CD8-positive, alpha-beta memory T cell (primary cell): ENCODE measurements at places on chromosomes 2 and 18.

DNA sequence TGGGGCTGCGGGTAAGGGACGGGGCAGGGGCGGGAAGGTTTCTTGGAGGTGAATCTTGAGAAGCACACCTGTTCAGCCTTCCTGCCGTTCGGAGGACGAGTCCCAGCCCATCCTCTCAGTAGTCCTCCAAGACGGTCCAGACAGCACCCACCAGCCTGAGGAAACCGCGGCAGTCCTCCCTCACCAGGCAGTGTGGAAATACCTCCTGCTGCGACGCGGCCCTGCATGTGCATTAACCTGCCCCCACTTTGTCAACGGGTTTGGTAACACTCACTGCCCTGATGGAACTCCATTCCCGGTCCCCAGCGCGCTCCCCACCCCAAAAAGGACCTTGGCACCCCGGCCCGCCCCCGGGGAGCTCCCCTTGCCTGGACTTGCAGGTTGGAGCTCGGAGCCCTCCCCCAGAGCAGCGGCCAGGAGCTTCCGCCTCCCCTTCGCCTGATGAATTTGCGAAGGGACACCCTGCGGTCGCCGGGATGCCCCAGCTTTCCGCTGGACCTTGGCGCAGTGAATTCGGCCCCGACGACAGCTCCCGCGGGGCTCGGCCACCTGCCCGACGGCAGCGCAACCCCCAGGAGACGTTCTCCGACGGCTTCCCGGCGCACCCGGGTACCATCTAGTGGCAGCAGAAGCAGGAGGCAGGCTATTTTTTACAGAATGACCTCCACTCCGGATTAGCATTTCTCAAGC, 31.5 kb downstream of the ACVR1C start:
- no peaks in the 10 kb centered on the region for H3K36me3 ChIP-seq
- H3K4me3 ChIP-seq, result no peak overlapping the region
- peak; percentile 39 for DNase-seq
- no peaks in the 10 kb centered on the region for H3K4me1 ChIP-seq

DNA sequence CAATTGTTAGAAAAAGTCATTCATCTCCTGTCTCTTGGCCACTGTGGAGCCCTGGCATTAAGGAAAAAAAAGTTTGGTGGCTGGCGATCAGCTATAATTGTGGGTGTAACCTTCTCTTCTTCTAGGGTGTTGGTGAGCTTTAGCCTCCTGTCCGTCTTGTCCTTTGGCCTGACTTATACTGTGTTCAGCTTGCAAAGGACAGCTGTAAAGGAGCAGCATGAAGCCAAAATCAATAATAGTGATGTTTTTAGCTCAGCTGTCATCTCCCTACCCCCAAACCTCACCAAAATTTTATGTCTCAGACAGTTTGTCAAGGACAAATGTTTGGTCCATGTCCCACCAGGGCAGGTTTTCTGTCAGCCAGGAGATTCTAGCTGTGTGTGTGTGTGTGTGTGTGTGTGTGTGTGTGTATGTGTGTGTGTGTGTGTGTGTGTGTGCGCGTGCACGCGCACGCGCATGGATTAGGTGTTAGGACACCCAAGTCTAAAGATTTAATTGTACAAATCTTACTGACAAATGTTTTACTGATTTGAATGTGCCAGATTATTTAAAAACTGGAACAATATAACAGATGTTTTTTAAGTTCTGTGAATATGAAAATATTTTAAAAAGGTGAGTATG, 109.2 kb downstream of the PTPRM start:
- no peak overlapping the region for H3K27ac ChIP-seq
- no peaks in the 10 kb centered on the region for H3K27me3 ChIP-seq
- H3K4me1 ChIP-seq, result no peaks in the 10 kb centered on the region

DNA sequence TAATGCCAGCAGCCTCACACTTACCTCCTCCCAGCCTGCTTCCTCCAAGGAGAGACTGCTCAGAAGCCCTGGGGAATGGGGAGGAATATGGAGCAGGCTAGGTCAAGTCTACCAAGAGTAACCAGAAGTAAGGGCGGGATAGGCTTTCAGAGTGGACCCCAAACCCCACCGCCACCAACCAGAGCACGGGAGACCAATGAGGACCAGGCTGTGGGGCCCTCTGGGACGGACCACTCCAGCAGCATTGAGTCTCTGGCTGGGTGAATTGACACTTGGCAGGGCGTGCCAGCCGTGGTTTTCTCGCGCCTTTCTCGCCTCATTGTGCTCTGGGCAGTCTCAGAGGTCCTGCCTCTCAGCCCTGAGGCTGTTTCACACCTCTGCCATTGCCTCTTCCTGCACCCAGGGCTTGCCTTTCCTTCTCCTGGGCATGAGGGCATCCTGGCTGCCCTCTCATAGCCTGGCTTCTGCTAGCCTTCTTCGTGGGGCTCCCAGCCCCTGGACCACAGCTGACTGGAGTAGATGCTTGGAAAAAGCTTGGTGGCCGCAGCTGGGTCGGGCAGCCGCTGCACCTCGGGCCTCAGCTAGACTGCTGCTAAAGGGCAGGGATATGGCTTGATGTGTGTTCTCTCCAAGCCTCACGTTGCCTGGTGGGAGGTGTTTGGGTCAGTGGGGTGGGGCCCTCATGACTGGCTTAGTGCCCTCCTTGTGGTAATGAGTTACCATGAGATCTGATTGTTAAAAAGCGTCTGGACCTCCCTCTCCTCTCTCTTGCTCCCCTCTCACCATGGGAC, 40.5 kb upstream of the HS6ST1 start:
- DNase-seq, result no peak
- no peak overlapping the region for H3K4me3 ChIP-seq
- no peaks in the 10 kb centered on the region for H3K27me3 ChIP-seq
- H3K4me1 ChIP-seq, result no peaks in the 10 kb centered on the region

DNA sequence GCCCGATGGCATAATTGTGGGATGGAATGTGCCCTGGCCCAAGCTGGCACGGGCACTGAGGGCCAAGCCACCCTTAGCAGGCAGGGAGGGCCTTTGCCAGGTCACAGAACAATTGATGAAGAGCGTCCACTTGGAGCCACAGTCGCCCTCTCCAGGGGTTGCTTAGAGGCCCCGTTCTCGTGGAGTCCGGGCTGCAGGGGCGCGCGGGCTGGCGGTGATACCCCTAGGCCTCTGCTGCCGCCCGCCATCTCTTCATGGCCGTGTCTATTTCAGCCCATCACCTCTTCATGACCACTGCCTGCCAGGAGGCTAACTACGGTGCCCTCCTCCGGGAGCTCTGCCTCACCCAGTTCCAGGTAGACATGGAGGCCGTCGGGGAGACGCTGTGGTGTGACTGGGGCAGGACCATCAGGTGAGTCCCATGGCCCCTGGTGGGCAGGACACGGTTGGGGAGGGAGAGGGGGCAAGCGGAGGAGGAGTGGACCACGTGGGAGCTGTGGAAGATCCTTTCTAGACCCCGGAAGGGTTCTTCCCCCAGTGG, 17.6 kb downstream of the RAMP1 start:
- H3K36me3 ChIP-seq, result no peaks in the 10 kb centered on the region
- no peak overlapping the region for H3K4me3 ChIP-seq
- no peaks in the 10 kb centered on the region for H3K27me3 ChIP-seq
- peaks cover 5% of the 10 kb centered on the region for H3K4me1 ChIP-seq
- DNase-seq, result no peak
- no peak overlapping the region for H3K27ac ChIP-seq

DNA sequence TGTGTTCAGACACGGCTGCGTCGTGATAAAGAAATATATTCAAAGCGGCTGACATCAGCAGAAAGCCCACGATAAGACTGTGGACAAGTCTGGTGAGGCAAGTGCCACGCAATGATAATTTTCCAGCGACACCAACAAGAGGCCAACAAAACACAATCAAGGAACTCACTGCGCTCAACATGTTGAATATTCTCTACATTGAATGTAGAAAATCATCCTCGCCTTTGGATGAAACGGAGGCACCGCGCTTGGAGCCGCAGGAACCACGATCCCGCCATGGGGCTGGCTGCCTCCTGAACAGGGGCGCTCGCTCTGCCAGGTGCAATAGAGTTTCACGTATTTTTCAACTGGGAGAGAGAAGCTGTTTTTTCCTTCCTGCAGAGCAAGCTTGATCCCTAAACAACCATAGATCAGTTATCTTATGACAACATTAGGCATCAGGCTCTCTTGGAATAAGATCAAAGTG, 220.3 kb downstream of the ATAD2B start:
- H3K27me3 ChIP-seq, result no peaks in the 10 kb centered on the region
- no peak for DNase-seq
- no peak overlapping the region for H3K4me3 ChIP-seq
- H3K27ac ChIP-seq, result no peak overlapping the region
- no peaks in the 10 kb centered on the region for H3K4me1 ChIP-seq
- H3K36me3 ChIP-seq, result no peaks in the 10 kb centered on the region
